ENCODE measurements at places on chromosomes 7 and 10. TPM values are rescaled to one million over a fixed set of nuclear protein-coding genes. Genes with fewer than 3 reads are reported as not detected.

GRCh38 chr7:142280263-142280662, 22.4 kb upstream of the PRSS58 start:
- DNase-seq, result no peak

DNA sequence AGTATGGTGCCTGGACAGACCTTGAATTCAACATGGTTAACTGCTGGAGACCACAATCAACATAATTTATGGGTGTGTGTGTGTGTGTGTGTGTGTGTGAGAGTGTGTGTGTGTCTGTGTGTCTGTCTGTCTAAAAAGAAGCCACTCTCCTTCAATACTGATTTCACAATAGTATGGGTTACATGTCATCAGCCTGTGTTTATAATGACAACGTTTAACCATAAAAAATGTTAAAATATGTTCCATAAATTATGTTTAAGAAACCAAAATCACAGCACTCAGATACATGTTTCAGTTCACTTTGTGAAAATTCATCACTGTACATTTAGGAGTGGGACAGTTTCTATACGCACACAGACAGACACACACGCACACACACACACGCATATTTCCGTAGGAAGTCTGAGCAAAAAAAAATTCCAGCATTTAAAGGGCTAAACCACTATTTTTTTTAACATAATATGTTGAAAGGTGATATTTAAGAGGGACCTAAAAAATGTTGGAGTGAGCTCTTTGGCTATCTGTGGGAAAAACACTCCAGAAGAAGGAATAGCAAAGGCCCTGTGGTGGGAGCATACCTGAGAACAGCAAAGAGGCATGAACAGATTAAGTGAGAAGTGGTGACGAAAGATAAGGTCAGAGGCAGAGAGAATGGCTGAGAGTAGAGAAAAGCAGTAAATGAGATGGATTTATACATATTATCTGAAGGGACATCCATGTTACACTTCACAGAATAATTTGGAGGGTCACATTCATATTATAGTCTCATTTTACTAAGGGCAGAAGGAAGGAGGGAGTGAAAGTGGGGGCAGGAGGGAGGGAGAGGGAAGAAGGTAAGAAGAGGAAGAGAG, 10.9 kb downstream of the PDZD8 start:
- no peak for DNase-seq

GRCh38 chr7:22833957-22834356, 11.3 kb upstream of the TOMM7 start:
- DNase-seq, result no peak

- DNase-seq, result peak; percentile 96
Measured at GRCh38 chr7:155769701-155770100, 42.6 kb downstream of the SHH start.

DNA sequence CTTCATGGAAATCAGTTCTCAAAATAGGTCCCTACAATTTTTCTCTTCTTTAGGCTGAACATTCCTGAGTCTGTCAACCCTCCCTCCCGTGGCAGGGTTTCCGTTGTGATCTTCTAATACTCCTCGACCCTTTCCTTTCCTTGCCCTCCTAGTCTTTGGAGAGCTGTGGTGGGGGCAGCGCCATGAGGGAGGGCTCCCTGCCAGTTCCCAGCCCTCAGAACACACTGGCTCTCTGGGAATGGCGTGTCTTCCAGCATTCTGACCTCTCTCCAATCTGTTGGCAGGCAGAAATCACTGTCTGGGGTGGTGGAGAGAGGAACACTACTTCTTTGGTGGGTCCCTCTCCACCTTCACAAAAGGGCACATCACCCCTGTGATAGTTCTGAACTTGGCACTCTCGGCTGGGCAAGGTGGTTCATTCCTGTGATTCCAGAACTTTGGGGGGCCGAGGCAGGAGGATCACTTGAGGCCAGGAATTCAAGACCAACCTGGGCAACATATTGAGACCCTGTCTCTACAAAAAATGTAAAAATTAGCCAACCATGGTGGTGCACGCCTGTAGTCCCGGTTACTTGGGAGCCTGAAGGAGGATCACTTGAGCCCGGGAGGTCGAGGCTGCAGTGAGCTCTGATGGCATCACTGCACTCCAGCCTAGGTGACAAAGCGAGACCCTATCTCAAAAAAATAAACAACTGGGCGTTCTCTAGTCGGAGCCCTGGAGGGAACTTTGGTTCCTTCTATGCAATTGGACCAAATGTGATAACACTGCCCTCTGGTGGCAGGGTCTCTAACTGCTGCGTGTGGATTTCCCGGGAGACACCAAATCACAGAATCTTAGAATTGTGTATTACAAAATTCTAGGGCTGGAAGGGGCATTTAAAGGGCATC, 13.1 kb upstream of the ARPC1A start:
- DNase-seq, result peak; percentile 62

DNA sequence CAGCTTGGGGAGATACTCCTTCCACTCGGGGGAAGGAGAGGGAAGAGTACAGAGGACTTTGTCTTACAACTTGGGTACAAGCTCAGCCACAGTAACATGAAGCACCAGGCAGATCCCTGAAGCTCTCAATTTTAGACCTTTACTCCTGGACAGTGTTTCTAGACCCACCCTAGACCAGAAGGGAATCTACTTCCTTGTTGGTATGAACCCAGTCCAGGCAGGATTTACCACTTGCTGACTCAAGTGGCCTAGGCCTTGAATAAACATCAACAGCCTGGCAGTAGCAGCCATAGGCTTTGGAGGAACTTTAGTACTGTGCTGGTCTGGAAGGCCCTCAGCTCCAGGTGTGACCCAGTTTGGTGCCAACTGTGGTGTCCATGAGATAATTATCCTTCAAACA, 173.1 kb downstream of the ADRA2A start:
- no peak for DNase-seq

DNA sequence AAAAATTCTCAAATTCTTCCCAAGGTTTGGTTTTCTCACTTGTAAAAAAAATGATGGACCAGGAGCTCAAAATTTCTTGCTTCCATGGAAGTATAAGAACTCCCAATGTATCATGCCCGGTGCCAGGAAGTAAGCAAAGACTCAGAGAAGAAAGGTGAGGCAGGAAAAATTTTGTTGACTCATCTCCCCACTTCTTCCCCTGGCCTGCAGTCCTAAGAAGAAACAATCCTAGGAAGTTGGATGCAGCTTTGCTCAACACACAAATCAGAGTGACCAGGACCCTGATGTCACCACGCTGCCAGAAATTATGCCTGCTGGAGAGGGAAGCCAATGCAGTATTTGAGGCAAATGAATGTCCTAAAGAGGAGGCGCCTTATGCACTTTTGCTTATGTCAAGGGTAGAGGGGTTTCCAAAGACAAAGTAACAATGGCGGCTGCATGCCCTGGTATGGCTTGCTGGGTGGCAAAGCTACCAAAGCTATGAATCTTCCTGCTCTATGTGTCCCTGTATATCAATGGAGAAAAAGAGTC, 163.6 kb downstream of the NEURL1 start:
- DNase-seq, result no peak

GRCh38 chr10:48444861-48445841, 138.7 kb downstream of the MAPK8 start:
- no peak for DNase-seq

DNA sequence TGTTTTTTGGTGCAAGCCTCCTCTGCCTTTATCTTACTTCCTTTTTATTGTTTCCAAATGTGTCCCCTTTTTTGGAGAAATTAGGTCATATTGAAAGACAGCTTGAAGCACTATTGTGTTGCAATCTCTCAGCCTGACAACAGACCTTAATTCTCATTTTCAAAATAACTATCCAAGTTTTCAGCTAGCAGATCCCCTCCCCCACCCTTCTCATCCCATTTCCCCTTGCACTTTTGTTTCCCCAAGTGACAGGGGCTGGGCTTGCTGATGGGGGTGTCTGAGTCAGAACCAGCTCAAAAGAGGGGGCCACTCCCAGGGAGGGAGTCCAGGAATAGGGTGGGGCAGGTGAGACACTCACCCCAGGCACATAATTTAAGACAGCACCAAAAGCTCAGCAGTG, 75.3 kb downstream of the MKI67 start:
- DNase-seq, result no peak

DNA sequence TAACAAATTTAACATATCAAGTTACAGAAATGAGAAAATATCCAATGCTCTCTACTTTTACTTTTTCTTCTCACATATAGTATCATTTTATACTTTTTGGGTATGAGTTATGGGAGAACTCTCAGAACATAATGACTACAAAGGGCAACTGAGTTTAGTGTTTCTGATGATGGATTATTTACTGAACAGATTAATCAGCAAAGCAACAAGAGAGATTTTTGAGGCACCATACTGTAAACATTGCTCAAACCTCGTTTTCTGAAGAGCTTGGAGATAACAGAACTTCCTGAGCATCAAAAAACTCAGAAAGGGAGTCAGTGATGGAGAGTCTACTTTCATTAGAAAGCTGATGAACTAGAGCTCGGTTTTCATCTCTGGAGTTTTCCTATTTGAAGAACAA, 84.8 kb upstream of the GSDME start:
- no peak for DNase-seq

GRCh38 chr7:116933465-116933864, 19.8 kb upstream of the ST7 start:
- DNase-seq, result no peak

GRCh38 chr7:150780292-150780691, 19.9 kb downstream of the TMEM176B start:
- no peak for DNase-seq

DNA sequence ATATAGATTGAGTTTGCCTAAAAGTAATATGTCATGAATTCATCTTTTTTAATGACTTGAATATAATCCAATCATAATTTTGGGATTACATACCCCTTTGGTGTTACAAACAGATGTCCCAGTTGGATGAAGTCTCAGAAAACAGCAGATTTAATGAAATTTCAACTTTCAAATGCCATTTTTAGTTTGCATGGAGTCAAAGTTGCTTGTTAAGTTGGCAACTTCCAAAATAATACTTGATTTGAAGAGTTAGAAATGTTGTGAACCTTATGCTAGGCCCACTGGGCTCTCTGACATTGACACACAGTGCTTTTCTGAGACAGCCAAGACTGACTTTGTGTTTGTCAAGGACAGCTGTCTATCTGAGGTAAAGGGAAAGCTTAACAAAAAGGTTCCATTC, 248.1 kb downstream of the KIF20B start:
- no peak for DNase-seq

- no peak for DNase-seq
Measured at GRCh38 chr10:76937181-76937600, 700.4 kb downstream of the KCNMA1 start.

DNA sequence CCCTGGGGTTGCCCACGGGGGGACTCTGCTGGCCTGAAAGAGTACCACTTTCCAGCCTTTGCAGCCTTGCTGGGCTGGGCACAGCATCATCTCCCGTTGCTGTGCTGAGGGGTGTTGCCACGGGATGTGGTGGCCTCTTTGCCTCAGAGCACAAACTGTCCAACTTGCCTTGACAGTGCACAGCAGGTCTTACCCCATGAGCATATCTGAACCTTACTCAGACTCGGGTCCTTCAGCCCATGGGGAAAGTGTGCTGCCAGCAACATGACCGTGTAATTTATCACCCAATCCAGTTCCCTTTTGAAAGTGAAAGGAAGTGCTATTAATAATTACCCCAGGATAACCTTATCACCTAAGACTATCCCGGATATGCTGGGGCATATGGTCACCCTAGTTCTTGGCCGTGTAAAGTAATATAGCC, 46.8 kb downstream of the TBXAS1 start:
- DNase-seq, result peak; percentile 27

GRCh38 chr7:74074770-74075169, 8.8 kb upstream of the LIMK1 start:
- DNase-seq, result no peak

DNA sequence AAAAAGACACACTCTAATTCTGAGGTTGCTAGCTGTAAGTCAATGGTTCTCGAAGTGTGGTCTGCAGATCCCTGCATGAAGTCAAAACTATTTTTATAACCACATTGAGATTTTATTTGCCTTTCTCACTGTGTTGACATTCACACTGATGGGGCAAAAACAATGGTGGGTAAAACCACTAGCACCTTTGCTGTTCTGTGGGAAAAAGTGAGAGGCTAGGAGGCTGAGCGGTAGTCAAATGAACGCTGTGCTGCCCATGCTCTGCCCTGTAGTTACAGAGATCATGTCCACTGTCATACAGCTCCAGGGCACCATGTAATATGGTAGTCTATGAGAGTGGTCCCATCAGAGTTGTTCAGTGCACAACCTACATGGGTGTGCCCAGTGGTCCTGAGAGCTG, 21.6 kb upstream of the PDCD4 start:
- DNase-seq, result no peak

- DNase-seq, result no peak
Measured at GRCh38 chr10:48556713-48557112, 48.2 kb downstream of the ARHGAP22 start.

DNA sequence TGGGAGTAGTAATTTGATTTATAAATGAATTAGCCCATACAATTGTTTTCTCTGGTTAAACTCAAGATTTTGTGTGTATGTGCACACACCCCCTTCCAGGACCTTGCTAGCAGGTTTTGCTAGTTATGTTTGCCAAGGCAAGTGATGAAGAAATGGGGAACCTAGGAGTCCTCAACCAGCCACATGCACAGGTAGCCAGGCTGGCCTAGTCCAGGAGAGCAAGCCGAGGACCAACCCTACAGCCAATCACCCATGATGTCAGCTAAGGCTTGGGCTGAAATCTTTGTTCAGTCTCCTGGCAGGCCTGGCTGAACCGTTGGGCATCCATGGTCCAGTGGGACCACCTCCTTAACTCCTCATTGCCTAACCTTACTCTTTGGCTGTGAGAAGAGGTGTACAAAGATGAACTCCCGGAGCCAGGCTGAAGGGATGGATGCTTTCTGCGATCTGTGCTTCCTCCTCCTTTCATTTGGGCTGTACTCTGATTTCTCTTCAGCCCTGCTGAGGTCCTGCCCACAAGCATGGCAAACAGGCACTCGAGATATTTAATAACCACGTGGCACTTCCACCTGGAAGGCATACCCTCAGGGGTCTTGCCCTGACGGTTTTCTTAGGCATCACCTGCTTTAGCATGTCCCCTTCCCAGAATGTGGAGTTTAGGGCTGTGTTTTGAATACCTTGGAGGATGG, 22.1 kb downstream of the HNRNPA2B1 start:
- no peak for DNase-seq

DNA sequence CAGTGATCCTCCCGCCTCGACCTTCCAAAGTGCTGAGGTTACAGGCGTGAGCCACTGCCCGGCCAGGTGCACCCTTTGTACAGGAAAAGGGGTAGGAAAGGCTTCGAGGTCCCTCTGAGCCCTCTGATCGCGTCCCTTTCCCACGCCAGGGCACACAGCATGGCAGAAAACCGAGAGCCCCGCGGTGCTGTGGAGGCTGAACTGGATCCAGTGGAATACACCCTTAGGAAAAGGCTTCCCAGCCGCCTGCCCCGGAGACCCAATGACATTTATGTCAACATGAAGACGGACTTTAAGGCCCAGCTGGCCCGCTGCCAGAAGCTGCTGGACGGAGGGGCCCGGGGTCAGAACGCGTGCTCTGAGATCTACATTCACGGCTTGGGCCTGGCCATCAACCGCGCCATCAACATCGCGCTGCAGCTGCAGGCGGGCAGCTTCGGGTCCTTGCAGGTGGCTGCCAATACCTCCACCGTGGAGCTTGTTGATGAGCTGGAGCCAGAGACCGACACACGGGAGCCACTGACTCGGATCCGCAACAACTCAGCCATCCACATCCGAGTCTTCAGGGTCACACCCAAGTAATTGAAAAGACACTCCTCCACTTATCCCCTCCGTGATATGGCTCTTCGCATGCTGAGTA, 871 bp downstream of the POP7 start:
- no peak for DNase-seq

The GNAT3 gene
- not detected for total RNA-seq

The KEL gene
- total RNA-seq, result 0.23 TPM

The LIPK gene
- 0.17 TPM for total RNA-seq

The GFRA1 gene
- 2.1 TPM for total RNA-seq

The CSTF2T gene
- 24.0 TPM for total RNA-seq

The COMMD3 gene
- total RNA-seq, result 56.6 TPM

The HTR7 gene
- 19.6 TPM for total RNA-seq

The NKX2-3 gene
- total RNA-seq, result not detected

The CPED1 gene
- total RNA-seq, result 71.4 TPM

The ENKUR gene
- not detected for total RNA-seq

The NXPH1 gene
- total RNA-seq, result 2.8 TPM

Data from LHCN-M2 (cell line).